Progenitor cell of endocrine pancreas (in vitro differentiated cells): ENCODE measurements at places on chromosomes 1 and 21.

GRCh38 chr21:44989537-44989886 is 49.7 kb downstream of the SLX9 start:
- no peak for DNase-seq

DNA sequence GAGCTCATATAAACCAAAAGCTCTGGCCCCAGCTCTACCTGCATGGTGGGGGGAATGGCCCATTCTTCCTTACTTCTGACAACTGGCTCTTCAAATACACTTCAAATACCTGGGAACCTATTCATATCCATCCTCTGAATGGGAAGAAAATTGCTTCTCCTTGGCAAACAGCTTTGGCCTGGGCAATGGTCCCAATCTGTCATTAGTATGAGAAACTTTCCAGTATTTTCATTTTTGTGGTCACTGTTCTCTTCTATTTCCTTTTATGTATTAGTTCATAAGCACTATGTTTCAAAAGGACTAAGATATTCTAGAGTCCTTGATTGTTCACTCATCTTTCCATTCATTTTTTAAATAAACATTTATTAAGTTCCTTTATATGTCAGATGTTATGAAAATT is 5.2 kb upstream of the HSD3B2 start:
- no peak for DNase-seq

- no peak for DNase-seq
Observed at GRCh38 chr21:14862794-14863720, 201.7 kb downstream of the NRIP1 start.

DNA sequence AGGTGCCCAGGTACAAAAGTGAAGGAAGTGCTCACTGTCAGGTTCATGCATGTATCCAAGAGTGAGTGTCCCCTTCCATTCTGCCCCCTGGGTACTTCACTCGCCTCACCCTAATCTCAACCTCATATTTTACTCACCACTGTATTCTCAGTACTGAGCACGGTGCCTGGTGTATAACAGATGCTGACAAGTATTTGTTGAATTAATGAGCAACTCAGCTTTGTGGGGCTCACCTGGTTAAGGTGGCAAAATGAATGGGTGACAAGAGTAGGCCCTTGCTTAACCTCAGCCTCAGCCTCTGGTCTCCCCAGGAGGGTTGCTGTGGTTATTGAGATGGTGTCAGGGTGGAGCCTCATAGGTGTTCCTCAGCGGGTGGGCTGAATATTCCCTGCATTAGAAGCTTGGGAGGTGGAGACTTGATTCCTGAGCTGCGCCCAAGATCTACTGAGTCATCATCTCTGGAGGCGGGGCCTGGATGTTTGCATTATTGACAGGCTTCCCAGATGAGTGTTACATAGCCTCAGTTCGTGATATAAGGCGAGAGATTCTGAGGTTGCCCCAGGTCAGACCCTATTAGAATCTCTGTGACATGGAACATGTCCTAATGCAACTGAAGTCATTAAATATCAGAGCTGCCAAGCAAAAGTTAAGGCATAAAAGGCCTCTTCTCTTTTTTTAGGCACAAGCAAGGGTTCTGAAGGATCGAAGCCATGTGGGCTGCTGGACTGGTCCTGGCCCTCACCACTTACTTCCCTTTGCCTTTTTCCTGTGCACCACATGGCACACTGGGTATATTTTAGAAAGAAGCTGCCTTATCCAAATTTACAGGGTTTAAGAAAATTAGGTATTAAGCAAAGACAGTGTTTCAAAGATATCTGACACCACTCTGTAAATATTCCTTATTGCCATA is 39.2 kb downstream of the SYT6 start:
- DNase-seq, result no peak

DNA sequence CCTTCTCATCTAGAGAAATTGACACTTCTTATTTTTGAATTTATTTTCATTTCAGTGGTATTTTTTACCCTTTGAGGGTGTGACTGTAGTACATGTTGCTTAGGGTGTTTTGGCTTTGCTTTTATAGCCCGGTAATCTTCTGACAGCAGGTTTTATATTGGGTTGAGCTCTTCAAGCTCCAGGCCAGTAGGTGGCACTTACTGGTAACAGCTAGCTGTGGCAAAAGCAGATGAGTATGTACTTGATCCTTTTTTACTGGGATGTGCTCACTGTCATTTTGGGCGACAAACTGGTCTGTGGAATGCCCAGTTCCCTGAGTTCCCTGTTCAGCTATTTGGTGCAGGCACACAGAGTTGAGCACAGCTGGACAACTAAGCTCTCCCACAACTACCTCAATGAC is 916.2 kb upstream of the B3GALT2 start:
- DNase-seq, result no peak

- DNase-seq, result no peak
Observed at GRCh38 chr1:165675794-165676193, 22.6 kb downstream of the ALDH9A1 start.

DNA sequence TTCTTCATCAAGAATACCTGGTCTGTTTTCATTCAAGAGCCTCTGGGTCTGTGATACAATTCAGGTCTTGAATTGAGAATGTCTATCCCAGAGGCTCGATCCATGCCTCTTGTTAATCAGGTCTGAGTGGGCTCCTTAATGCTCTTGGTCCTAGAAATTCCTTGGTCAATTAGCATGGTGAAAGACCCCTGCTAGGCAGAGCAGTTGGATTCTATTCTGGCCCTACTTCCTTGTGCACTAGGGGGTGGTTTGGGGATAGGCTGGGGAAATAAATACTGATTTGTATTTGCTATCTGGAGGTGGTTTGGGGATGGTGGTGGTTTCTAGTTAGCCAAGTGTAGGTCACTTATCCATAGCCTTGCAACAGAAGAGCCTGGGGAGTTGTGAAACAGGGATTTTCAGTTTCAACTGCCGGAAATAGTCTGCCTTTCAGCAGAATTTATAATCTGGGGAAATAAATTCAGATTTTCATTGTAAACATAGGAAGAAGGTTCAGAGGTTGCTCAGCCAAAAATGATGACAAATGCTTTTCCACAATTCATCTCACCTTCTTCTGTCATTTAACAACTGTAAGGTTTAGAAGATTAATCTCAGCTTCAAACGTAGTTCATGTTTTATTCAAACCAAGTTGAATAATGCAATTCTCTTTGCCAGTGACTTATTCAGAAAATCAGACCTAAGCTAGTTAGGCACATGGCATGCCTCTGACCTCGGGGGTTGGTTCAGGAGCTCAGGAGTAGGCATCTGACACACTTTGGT is 22.2 kb upstream of the SCAF4 start:
- DNase-seq, result no peak

DNA sequence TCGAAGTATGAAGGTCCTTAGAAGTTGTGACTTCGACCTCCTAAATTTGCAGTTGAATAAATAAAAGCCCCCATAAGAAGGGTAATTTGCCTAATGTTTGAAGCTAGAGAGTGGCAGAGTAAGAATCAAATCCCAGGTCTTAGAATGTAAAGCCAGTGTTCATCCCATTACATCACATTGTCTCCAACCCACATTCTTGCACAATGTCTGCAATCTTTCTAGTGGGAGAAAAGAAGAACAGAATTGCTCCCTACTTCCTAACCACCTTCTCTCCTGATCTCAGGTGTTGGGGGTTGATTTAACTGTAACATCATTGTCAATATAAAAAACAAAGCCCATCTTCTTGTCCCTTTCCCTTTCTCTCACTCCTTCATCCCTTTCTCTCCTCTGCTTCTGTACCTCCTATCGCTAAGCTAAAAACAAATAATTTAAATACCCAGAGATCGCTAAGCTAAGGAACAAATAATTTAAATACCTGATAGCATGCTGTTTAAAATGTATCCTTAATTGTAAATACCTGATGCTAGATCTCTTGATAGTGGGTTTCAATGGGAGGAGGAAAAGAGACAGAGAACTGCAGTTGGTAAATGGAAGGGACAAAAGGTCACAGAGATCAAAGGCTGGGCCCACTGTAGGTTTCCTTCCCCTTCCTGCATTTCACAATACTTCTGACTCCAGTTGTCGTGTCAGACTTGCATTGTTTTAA is 32.1 kb upstream of the CCDC190 start:
- no peak for DNase-seq

GRCh38 chr1:38020396-38020795 is 7.9 kb downstream of the UTP11 start:
- no peak for DNase-seq

DNA sequence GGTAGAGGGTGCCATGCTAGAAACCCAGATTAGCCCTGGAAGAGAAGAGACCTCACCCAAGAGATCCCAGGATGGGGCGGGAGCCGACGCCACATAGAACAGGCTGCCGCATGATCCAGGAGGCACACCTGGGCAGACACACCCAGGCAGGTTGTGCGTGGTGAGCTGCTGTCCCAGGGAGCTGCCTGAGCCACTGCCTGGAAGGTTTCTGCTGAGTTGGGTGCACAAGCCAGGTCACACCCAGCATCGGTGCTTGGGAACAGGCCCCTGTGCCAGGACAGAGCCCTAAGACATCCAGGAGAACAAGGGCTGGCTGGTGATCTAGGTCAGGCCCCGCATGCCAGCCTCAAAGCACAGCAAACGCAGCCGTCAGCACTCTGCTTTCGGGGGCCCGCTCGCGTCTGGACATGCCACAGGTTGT is 40.2 kb downstream of the CTNNBIP1 start:
- DNase-seq, result no peak

GRCh38 chr1:45769261-45769932 is 18.9 kb upstream of the IPP start:
- DNase-seq, result no peak

- DNase-seq, result no peak
Observed at GRCh38 chr1:199287647-199288046, 648.8 kb downstream of the PTPRC start.

GRCh38 chr1:6073480-6074053 is 27.9 kb downstream of the KCNAB2 start:
- no peak for DNase-seq

GRCh38 chr1:7610936-7611335 is 160.2 kb upstream of the VAMP3 start:
- DNase-seq, result no peak

GRCh38 chr1:109543283-109543987 is 3.8 kb downstream of the GPR61 start:
- no peak for DNase-seq

DNA sequence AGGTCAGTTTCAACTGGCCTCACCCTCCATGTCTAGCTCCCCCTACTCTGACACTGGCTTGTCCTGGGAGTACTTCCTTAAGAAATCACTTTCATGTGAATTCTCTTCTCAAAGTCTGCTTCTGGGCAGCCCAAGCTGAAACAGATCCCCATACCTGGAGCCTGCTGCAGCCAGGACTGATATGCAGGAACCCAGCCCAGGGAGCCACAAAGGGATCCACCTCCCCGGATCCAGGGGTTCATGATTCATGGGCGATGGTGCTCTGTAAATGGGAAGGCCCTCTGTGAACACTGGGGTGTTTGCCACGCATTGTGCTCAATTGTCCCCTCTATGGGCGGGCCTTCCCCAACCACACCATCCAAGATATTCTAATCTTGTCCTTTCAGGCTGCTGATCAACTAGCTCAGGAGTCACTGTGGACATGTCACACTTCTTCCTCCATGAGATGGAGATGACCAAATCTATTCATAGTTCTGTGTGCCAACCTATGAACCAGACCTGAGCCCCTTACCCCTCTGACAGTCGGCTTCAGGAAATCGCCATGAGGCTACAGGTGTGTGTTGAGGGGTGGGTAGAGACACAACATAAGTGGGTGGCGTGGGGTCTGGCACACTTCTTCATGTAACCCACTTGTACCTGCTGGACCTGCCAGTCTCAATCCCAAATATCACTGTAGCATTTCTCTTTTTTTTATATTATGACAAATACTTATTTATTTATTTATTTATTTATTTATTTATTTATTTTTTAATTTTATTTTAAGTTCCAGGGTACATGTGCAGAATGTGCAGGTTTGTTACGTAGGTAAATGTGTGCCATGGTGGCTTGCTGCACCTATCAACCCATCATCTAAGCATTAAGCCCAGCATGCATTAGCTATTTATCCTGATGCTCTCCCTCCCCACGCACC is 41.8 kb downstream of the RUNX3 start:
- no peak for DNase-seq

DNA sequence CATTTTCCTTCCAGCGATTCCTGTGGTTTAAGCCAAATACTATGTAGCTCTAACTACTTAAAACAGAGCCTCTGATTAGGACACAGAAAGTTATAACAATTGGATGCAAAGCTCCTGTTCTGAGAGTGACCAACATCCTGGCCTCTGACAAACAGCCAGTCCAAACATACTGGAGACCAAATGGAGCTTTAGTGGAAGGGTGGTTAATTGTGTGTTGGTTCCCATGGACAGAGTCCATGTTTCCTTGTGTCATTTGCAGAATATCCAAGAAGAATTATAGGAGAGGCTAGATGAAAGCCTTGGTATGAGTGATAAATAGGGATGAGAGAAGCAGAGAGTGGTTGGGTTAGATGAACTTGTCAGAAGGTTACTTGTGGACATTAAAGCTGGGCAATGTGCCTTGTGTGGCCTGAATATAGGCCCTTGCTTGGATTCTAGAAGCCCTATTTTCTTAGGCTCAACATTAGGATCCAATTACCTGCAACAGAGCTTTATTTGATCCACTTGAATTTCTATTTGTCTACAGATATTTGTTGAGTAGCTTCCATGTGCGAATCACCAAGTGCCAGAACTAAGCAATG is 180.5 kb upstream of the GORAB start:
- DNase-seq, result no peak

- DNase-seq, result no peak
Observed at GRCh38 chr1:2344121-2344681, 47.2 kb downstream of the MORN1 start.

- DNase-seq, result no peak
Observed at GRCh38 chr21:27425574-27425973, 458.7 kb upstream of the ADAMTS5 start.

GRCh38 chr1:40004857-40005256 is 35.7 kb upstream of the CAP1 start:
- no peak for DNase-seq

DNA sequence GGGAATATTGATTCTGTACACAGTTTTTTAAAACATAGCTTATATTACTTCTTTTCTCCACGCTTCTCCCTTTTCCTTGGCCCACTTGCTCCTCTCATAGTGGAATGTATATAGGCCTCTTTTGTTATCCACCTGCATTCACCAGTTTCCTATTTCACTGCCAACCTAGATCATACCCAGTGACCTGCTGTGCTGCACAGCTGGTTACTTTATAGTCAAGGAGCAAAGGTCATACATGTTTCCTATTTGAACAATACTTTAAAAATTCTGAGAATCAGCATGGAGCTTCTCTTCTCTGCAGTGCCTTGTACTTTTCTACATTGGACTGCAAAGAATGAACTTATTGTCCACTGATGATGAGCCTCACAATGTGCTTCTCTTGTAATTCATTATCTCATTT is 4.3 kb upstream of the SLC35D1 start:
- DNase-seq, result no peak

- DNase-seq, result no peak
Observed at GRCh38 chr21:44377922-44378645, 24.7 kb downstream of the TRPM2 start.
